ENCODE measurements at places on chromosomes 1 and 21.
A peak's percentile ranks its signal among the peaks of the same experiment; 100 is the strongest.

DNA sequence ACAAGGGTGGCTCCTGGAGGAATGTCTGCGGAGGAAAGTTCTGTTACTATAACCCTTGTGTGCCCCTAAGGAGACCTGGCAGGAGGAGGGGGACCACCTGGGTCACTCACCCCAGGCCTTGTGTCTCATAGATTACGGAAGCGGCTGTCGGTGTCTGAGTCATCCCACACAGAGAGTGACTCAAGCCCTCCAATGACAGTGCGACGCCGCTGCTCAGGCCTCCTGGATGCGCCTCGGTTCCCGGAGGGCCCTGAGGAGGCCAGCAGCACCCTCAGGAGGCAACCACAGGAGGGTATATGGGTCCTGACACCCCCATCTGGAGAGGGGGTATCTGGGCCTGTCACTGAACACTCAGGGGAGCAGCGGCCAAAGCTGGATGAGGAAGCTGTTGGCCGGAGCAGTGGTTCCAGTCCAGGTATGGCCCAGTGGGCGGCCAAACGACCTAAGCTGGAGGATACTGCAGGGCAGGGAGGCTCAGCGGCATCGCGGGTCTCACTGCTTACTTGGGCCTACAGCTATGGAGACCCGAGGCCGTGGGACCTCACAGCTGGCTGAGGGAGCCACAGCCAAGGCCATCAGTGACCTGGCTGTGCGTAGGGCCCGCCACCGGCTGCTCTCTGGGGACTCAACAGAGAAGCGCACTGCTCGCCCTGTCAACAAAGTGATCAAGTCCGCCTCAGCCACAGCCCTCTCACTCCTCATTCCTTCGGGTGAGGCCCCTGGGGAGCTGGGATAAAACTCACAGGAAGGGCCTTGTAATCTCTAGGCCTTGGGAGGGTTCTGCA lies 101.4 kb downstream of the PIK3R3 start:
- DNase-seq = no peak

DNA sequence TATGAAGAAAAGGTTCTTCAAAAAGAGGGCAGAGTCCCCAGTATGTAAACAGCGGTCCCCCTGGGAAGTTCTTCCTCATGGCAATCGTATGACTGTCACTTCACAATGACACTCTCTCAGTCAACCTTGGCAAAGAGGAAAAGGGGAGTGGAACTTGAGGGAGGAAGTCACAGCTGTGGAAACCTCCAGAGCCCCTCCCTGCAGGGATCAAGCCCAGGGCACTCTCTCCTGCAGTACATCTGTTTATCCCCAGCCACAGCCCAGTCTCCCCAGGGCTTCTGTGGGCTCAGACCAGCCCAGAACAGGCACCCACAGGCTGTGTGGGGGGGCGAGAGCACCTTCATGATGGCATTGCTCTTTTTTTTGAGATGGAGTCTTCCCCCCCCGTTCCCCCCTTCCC lies 2.0 kb downstream of the ATP13A2 start:
- no peak for DNase-seq

- DNase-seq = no peak
These were observed 6.8 kb downstream of the SPRR5 start for GRCh38 chr1:152953761-152954160.

GRCh38 chr1:170306513-170306910 lies 160.8 kb downstream of the NTMT2 start:
- DNase-seq = no peak

DNA sequence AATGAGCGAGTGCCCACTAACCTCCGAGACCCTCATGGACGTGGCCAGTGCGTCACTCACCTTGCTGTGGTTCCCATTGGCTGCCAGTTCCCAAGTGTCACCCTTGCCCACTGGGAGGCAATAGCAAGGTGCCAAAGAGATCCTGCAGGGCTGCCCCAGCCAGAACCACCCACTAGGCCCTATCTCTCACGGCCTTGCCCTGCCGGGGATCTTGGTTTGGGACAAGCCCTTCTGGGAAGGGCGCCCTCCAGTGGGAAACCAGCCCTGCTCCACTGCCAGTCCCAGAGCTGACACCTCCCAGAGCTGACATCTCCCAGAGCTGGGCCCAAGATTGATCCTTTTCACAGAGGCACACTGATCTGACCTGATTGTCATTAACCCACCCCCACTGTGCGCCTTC lies 2.1 kb upstream of the SELENON start:
- DNase-seq = no peak

DNA sequence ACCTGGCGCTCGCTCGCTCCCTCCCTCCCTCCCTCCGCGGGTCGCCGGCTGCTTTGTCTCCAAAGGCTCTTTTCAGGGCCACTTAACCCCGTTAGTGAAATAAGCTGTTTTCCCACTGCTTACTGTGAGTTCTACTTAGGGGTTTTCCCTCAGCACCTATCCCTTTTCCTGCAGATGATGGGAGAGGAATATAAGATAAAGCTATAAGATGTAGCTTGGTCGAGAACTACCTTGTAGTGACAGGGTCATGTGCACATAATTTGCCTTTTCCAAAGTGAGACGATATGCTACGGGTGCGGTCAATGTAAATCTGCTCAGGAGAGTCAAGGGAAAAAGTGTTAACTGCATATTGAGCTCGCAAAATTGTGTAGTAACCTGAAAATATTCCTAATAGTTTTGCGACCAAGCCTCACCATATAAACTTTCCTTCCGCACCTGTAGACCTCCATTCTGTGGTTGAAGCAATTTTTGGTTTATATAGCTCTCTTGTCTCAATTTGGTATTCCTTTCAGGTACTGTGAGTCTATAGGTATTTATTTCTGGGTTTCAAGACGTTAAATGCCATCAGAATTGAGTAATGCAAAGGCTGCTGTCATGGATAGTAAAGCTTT lies 55.8 kb upstream of the BOLA1 start:
- peak; percentile 6 for DNase-seq

DNA sequence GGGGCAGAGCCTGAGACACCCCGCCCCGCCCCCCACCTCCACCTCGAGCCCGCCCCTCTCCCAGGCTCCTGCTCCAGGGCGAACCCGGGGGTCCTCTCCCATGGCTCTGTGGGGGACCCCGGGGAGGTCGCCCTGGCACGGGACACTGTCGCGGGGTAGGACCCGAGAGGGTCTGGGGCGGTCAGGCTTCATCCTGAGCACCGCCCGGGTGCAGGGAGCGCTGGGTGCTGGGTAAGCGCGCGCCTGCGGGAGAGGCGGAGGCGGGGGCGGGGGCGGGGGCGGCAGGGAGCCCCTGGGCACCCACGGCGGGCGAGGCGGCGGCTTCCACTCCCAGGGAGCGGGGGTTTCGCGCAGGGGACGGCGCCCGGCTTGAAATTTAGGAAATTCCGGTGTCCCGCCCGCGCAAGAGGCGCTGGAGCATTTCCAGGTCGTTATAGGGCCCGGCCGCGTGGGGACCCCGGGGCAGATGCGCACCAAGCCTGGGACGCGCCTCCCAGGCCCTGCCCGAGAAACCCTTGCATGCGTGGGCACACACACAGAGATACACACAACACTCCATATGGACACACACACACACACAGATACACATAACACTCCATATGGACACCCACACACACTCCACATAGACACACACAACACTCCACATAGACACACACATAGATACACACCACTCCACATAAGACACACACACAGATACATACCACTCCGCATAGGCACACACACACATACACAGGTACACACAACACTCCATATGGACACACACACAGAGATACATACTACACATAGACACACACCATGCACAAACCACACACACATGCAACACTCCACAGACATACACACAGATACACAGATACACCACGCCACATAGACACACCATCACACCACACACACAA lies 48.7 kb upstream of the SLC19A1 start:
- no peak for DNase-seq

DNA sequence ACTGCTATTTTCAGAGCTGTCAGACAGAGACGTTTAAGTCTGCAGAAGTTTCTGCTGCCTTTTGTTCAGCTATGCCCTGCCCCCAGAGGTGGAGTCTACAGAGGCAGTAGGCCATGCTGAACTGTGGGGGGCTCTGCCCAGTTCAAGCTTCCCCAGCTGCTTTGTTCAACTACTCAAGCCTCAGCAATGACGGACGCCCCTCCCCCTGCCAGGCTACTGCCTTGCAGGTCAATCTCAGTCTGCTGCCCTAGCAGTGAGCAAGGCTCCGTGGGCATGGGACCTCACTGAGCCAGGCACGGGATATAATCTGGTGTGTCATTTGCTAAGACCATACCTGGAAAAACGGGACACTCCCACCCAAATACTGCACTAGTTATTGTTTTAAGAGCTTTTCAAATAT lies 219.7 kb downstream of the BRINP3 start:
- no peak for DNase-seq
